NCI-H1694 (cell line): ENCODE measurements at places on chromosomes 7 and 10.

- no peak for DNase-seq
These were observed 51.8 kb downstream of the TMEM209 start for GRCh38 chr7:130153211-130153908.

DNA sequence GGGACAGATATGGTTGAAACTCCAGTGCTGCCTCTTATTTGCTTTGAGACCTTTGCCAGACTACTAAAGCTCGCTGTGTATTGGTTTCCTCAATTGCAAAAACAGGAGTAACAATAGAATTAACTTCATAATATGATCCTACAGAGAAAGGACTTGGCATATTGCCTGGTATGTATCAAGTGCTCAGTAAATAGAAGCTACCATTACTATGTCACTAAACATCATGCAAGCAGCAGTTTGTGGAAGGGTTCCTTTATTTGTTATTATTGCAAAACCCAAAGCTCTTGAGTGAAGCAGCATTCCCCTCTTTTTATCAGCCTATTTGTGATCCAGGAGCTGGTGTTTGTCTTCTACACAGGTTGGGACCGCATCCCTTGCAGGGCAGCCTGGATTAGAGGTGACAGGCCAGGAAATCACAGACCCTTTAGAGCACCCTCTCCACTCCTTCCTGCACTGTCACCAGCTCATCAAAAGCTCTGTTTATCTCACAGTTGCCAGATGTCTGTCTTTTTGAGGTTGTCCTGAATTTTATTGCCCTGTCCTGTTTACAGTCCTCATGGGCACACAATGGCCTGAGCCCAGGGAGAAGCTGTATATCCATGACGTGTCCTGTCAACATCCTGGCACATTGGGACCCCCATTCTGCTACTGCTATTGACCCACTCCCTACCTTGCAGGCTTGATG, 121.5 kb downstream of the SNX10 start:
- DNase-seq, result no peak

- DNase-seq, result no peak
These were observed 27.1 kb upstream of the STOX1 start for GRCh38 chr10:68800211-68800610.

DNA sequence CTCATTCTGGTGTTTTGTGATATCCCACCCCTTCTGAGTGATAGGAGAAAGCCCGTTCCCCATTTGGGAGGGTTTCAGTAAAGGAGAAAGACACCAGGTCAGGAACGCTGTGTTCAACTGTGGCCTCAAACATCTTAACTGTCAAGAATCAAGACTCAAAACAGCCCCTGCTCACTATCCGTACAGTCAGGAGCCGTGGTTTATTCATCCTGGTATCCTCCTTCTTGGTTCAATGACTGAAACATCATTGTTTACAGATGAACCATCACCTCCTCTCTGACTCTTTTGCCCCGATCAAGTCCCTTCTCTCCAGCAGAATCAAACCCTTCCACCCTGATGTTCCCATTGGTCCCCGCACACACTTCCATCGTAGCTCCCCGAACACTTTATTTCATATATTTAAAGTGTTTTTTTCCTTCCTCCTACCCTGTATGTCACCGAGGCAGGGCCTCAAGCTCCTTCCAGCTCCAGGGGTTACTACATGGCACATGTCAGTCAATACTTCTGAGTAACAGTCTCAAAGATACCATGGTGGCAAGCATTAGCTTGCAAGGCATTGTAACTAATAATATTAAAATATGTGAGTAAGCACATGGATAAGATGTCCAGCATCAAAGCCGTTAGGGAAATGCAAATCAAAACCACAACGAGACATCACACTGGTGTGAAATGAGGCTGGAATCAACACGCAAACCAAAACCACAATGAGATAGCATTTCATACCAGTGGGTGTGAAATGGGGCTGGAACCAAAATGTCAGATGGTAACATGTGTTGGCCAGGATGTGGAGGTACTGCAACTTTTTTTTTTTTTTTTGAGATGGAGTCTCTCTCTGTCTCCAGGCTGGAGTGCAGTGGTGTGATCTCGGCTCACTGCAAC, 124.7 kb upstream of the C1QL3 start:
- no peak for DNase-seq

DNA sequence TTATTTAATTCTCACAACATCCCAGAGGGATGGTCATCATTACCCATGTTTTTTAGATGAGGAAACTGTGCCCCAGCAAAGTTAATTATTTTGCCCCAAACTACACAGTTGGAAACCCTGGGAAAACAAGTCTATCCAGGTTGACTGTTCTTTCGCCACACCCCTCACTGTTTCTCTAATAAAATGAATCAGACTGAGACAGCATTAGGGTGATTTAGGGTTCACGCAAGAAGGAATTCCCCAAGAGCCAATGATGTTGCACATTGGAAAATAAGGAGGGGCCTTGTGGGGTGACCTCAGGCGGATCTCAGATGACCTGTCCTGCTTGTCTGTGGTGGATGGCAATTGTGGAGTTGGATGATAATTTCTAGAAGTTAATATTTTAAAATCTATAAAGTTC, 135.7 kb upstream of the TBX20 start:
- DNase-seq, result no peak

DNA sequence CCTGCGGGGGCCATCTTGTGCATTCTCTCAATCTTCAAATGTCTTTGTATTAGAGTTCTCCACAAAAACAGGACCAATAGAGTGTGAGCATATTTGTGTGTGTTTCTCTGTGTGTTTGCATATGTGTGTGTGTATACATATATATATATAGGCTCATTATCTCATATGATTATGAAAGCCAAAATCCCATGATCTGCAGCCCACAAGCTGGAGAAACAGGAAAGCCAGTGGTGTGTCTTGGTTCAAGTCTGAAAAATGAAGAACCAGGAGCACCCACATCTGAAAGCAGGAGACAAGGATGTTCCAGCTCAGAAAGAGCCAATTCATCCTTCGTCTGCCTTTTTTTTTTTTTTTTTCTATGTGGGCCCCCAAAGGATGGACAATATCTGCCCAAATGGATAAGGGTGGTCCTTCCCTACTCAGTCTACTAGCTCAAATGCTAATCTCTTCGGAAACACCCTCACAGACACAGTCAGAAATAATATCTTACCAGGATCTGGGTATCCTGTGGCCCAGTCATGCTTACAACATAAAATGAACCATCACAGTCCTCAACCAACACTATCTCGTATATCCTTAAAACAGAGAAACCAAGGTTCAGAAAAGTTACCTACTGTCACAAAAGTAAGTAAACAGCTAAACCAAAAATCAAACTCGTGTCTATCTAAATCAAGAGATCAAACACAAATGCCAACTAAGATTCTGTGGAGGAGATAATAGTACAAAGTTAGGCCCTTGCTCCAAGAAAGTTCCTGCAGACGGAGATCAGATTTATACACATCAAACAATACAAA, 141.9 kb downstream of the JMJD1C start:
- DNase-seq, result no peak

DNA sequence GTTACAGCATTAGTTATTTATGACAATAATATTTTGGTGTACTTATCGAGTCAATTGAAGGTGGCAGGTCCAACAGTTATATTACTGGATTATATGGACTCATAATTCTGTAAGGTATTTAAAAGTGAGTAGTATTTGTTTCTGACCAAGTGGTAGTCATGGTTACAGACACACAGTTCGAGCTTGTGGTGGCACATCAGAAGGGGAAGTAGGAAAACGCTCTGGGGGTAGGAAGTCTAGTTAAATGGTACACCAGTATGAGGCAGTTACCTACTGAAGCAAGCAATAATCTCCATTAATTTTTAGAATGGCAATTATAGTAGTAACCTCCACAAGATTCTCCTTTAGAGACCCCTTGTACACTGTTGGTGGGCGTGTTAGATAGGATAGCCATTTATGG, 541.2 kb downstream of the ETV1 start:
- no peak for DNase-seq

GRCh38 chr10:79082631-79083596, 14.1 kb downstream of the ZMIZ1 start:
- no peak for DNase-seq

DNA sequence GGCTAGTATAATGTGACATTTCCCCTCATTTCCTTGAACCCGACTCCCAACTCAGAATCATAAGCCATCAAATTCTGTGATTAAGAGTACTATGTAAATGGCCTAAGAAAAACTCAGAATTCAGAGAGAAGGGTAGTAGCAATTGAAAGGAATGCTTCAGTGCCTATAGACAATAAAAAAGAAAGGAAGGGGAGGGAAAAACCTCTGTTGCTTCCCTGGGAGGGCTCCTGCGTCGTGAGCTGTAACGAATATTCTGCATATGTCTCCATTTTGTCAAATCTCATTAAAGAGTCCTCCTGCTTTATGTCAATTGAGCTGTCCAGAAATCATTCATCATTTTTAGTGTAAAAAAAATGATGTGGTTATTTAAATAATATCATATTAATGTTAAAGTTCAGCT, 223.0 kb downstream of the VTI1A start:
- no peak for DNase-seq

DNA sequence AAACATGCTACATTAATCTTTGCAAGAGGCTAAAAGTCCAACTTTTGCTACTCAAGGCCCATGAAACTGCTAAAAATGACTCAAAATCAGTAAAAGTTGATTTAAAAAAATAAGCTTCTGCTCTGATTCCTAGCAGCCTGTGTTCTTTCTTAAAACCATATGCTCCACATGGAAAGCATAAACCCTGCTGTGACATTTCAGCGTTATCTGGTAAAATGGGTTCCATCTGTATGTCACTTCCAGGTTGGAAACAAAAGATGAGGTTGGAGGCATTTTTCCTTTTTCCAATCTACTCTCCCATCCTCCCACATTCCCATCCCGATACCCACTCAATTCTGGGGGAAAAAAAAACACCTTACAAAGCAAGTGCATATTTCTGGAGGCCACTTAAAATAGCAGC, 439.5 kb downstream of the NEBL start:
- DNase-seq, result no peak

GRCh38 chr10:63765126-63765525, 243.9 kb downstream of the REEP3 start:
- no peak for DNase-seq

DNA sequence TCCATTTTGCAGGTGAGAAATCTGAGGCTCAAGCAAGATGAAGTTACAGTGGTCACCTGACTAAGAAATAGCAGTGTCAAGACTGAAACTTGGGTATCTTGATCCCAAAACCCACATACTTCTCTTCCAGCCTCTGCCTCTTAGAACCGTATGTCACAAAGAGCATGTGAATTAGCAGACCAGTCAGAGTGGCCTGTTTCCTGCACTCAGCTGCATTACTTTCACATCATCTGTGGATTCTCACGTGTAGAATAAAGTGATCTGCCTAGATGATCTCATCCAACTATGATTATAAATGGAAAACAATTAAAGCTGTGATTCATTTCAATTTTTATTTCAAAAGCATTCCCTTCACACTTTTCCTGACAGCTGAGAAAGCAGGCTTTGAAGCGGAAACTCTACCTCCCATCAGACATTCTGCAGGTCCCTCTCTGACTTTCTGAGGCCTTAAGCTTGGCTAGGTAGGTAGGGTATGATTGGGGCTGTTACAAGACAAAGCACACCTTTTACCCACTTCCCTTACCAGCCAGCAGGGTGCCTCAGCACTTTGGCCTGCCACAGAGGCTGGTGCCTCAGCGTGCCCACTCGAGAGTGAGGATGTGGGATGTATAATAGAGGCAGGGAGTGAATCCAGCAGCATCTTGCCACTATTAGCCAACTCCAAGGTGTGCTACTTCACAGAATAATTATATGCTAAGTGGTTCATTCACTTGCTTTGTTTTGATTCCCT, 70.2 kb upstream of the PDE1C start:
- DNase-seq, result no peak

- no peak for DNase-seq
These were observed 7.7 kb downstream of the CHPF2 start for GRCh38 chr7:151239837-151240459.

- no peak for DNase-seq
These were observed 465.8 kb downstream of the ARL4A start for GRCh38 chr7:13153266-13153665.

DNA sequence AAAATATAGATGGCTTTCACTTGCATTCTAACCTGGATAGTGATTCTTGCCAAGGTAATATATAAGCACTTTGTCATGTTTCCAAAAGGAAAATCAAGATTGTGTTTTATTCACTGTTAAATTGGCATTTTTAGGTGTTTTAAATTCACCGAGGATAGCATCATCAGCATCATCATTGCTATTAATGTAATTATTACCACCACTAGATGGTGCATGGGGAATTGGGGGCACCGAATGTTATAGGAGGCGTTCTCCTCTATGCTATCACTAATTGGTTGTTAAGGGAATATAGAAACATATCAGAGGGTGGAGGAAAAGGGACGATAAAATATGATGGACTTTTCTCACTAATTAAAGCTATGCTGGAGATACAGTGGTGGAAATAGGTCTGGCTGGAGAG, 95.5 kb downstream of the CELF2 start:
- no peak for DNase-seq

GRCh38 chr7:155213385-155213784, 84.3 kb upstream of the INSIG1 start:
- DNase-seq, result no peak

DNA sequence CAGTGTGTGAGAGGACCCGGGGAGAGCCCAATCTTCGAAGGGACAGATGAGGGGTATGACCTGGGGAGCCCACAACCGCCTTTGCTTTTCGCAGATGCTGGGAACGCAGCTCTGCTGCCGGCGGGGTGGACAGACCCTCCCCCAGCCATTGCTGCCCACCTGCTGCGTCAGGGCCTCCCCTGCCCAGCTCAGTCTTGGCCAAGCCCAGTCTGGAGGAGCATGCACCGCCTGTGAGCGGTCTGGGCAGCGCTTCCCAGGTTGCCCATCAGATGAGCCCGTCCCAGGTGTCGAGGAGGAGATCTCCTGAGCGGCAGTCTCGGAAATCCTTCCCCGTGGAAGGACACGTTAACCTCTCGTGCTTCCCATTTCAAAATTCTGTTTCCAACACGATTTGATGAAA, 17.3 kb upstream of the AP5Z1 start:
- no peak for DNase-seq

- no peak for DNase-seq
These were observed 6.7 kb upstream of the PRSS37 start for GRCh38 chr7:141847996-141848395.

DNA sequence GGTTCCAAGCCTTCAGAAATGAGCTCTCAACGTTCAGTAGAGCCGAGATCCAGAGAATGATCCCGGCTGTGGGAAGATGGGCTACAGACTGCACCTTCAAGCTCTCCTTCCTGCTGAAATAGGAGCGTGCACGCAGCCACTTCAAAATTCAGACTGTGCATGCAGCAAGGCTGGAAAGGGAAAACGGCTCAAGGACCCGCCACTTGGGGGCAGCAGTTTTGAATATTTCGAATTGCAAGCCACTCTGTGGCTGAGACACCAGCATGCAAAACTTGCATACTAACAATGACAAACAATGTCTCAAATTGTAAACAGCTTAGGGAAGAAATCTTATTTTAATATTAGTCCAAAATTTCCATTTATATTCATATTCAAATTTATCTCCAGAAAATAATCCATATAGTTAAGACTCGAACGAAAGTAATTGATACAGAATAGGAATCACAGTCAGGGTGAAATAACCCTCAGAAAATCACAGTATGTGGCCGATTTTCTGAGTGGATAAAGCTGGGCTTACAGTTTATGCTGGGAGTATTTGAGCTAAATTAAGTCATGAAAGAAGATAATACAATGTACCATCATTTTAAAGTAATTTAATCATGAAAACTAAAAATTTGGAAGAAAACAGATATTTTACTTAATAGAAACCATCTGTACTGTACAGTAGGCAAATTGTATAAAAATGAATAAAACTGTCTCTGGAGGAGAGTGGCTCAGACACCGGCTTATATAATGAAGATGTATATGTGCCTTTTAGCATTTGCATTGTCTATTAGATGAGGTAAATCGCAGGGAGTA, 137.9 kb upstream of the MKI67 start:
- DNase-seq, result peak; percentile 57

- no peak for DNase-seq
These were observed 694.5 kb downstream of the LRMDA start for GRCh38 chr10:76125900-76126299.

- DNase-seq, result no peak
These were observed 130.7 kb downstream of the BAMBI start for GRCh38 chr10:28807760-28808613.
